Activated naive CD8-positive, alpha-beta T cell treated with anti-CD3 and anti-CD28 coated beads, Interleukin-2, amount 50 U/mL, for 24 hours (primary cell): ENCODE measurements at places on chromosomes 1 and 21.

- H3K27me3 ChIP-seq: peaks cover 10% of the 10 kb centered on the region
- no peak overlapping the region for H3K27ac ChIP-seq
- no peak for DNase-seq
- no peaks in the 10 kb centered on the region for H3K36me3 ChIP-seq
- no peaks in the 10 kb centered on the region for H3K4me1 ChIP-seq
These were observed 157.7 kb downstream of the SLC35F3 start for GRCh38 chr1:234062166-234062565.

GRCh38 chr21:34670962-34671348 lies 2.2 kb downstream of the CLIC6 start:
- DNase-seq: no peak
- no peaks in the 10 kb centered on the region for H3K36me3 ChIP-seq
- H3K4me1 ChIP-seq: peaks cover 4% of the 10 kb centered on the region

- H3K27ac ChIP-seq: no peak overlapping the region
- no peak for DNase-seq
- H3K27me3 ChIP-seq: peaks cover 8% of the 10 kb centered on the region
- H3K4me1 ChIP-seq: peaks cover 33% of the 10 kb centered on the region
- H3K36me3 ChIP-seq: peaks cover 10% of the 10 kb centered on the region
- H3K4me3 ChIP-seq: no peak overlapping the region
These were observed 45.2 kb downstream of the WDR4 start for GRCh38 chr21:42833859-42834725.

GRCh38 chr1:11099310-11100148 lies at the start of gene EXOSC10:
Gene EXOSC10 (minus strand): TSS chr1:11099869. CDS start chr1:11099831, 38 bp downstream.
- no peaks in the 10 kb centered on the region for H3K27me3 ChIP-seq
- peak within 1 kb of the TSS; percentile 93 for H3K4me3 ChIP-seq
- peaks cover 11% of the 10 kb centered on the region for H3K4me1 ChIP-seq
- peaks cover 13% of the 10 kb centered on the region for H3K36me3 ChIP-seq
